ENCODE measurements at places on chromosomes 11 and 22.
A peak's percentile ranks its signal among the peaks of the same experiment; 100 is the strongest.

- DNase-seq, result no peak
- no peaks in the 10 kb centered on the region for H3K27me3 ChIP-seq
- H3K27ac ChIP-seq, result no peak overlapping the region
- H3K36me3 ChIP-seq, result no peaks in the 10 kb centered on the region
Observed at GRCh38 chr22:47432683-47433082, 670.2 kb downstream of the TBC1D22A start.

DNA sequence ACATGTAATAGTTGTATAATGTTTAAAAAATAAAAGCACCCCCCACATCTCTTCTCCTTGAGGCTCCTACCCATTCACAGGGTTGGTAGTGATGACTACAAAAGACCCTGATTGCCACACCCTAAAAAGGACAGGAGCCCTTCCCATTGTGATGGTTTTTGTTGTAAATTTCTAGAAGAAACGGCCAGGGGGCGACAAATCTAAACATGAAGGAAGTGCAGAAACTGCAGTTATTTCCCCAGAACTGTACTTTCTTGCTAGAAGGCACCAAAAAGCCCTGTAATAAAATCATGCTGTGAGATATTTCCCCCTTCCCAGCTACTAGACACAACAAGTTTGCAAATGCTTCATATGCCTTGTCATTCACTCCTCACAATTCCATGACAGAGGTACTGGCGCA, 10.8 kb downstream of the PRR5L start:
- H3K27ac ChIP-seq, result no peak overlapping the region
- H3K4me1 ChIP-seq, result no peaks in the 10 kb centered on the region
- peak; percentile 39 for DNase-seq
- peaks cover 10% of the 10 kb centered on the region for H3K27me3 ChIP-seq
- no peaks in the 10 kb centered on the region for H3K36me3 ChIP-seq

DNA sequence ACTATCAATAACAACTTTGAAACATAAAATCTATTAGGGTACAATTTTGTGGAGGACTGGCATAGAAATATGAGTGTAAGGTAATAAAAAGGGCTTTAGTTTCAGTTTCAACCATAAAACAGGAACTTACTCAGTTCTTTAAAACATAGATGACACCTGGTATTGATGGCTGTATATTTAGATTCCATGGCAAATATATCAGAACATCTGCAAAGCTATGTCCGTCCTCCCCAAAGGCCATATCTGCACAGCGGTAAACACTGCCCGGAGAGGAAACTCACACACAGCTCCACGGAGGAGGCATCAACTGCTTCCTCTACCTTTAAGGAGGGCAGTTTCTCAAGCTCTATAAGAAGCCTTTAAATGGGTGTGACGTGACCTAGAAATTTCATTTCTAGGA, 993.3 kb downstream of the BRD1 start:
- peaks cover 6% of the 10 kb centered on the region for H3K27me3 ChIP-seq
- H3K36me3 ChIP-seq, result no peaks in the 10 kb centered on the region
- no peak overlapping the region for H3K4me3 ChIP-seq
- H3K27ac ChIP-seq, result no peak overlapping the region

- H3K36me3 ChIP-seq, result no peaks in the 10 kb centered on the region
- H3K4me1 ChIP-seq, result no peaks in the 10 kb centered on the region
- DNase-seq, result no peak
- no peak overlapping the region for H3K4me3 ChIP-seq
- no peak overlapping the region for H3K27ac ChIP-seq
- H3K27me3 ChIP-seq, result no peaks in the 10 kb centered on the region
Observed at GRCh38 chr11:24944891-24945290, 448.0 kb downstream of the LUZP2 start.

GRCh38 chr11:10798330-10798928, 10.3 kb downstream of the EIF4G2 start:
- no peak overlapping the region for H3K27ac ChIP-seq
- peaks cover 74% of the 10 kb centered on the region for H3K36me3 ChIP-seq
- H3K4me1 ChIP-seq, result peaks cover 13% of the 10 kb centered on the region
- DNase-seq, result no peak
- no peak overlapping the region for H3K4me3 ChIP-seq
- H3K27me3 ChIP-seq, result no peaks in the 10 kb centered on the region

DNA sequence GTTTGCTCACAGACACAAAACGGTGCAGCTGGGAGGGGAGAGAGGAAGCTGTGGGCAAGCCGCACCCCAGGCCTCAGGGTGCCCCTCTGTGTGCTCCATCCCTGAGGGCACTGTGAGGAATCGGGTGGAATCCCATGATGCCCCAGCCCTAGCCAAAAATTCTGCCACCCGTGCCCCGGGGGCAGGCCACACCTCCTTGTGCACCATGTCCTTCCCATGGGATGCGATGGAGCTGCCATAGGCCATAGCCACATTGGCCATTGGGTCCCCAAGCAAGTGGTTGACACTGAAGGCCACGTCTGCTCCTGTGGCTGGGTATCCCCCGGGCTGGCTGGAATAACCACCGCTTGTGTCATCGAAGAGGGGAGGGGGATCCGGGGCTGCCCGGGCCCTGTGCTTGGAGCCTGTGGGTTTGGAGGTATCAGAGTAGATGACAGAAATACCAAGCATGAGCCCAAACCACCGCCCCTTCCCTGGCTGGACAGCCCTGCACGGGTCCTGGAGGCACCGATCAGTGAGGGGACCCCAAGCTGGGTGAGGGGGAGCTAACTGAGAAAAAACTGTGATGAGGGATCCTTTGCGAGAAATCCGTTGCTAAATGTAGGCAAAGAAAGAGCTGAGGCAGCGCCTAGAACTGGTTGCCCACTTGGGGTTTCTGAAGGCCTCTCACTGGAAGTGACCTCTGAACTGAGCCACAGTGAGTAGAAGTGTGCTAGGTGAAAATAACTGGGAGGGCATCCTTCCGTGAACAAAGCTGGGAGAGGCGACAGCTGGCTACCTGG, 863 bp downstream of the YIF1A start:
- peaks cover 36% of the 10 kb centered on the region for H3K4me1 ChIP-seq
- DNase-seq, result no peak
- H3K27ac ChIP-seq, result peak overlapping the region; percentile 73

DNA sequence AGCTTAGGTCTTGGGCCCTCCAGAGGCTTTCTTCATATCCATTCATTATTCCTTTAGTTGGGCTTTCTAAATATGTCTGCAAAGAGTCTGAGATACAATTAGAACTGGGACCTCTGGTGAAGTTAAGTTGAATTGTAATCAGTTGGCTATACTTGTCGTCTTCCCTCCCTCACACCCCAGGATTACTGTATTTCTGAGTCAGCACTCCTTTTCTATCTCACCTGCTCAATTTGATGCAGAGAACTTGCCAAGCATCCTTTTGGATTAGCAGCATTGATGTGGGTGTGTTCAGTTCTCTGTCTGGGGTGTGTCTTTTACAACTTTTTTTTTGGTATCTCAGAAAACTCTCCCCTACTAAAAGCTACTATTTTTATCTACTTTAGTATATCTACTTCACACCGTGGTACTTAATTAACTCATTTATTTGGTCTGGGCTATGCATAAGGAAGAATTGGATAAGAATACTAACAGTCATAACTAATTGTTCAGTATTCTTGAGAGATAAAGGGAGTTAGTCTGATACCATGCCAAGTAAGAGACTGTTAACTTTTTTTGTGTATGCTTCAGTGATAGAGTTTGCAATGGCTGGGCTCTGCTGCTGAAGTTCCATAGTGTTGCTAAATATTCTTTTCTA, 15.1 kb downstream of the CTNND1 start:
- no peak for DNase-seq
- H3K27ac ChIP-seq, result no peak overlapping the region
- no peak overlapping the region for H3K4me3 ChIP-seq
- peaks cover 34% of the 10 kb centered on the region for H3K4me1 ChIP-seq

DNA sequence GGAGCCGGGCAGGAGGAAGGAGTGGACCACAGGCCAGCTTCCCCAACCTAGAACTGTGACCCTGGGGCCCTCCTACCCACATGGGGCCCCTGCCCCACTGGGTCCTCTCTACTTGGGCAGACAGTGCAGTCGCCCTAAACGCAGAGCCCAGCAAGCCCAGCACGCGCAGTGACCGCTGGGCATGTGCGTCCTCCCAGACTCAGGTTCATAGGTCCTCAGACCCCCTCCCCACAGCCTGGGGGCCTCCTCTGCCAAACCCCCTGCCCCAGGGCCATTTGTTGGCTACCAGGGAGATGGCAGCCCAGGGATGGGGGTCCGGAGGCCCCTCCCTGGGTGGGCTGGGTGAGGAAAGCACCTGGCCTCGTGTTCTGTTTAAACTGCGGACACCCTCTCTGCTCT, 23.9 kb downstream of the RTN4R start:
- no peaks in the 10 kb centered on the region for H3K36me3 ChIP-seq
- peak overlapping the region; percentile 59 for H3K27ac ChIP-seq
- H3K27me3 ChIP-seq, result no peaks in the 10 kb centered on the region
- no peak overlapping the region for H3K4me3 ChIP-seq

- DNase-seq, result no peak
- no peaks in the 10 kb centered on the region for H3K4me1 ChIP-seq
- no peak overlapping the region for H3K4me3 ChIP-seq
- H3K27ac ChIP-seq, result no peak overlapping the region
Observed at GRCh38 chr22:43828998-43829782, 17.1 kb upstream of the EFCAB6 start.

GRCh38 chr11:106091480-106092123, 14.1 kb downstream of the AASDHPPT start:
- peaks cover 17% of the 10 kb centered on the region for H3K4me1 ChIP-seq
- no peak overlapping the region for H3K4me3 ChIP-seq
- no peaks in the 10 kb centered on the region for H3K27me3 ChIP-seq
- no peak overlapping the region for H3K27ac ChIP-seq
- no peak for DNase-seq

DNA sequence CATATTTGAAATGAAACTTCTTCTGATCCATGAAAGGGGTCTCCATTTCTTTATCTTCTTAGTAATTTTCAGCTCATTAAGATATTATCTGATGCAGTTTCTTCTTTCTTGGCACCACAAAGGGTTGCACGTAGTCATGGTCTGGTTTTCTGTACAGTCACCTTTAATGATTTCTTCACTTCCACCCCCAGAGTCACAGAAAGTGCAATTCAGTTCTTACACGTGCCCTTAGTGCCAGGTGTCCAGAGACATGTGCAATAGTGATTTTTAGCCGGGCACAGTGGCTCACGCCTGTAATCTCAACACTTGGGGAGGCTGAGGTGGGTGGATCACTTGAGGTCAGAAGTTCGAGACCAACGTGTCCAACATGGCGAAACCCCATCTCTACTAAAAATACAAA, 202.8 kb upstream of the MTNR1B start:
- H3K36me3 ChIP-seq, result no peaks in the 10 kb centered on the region
- peak overlapping the region; percentile 97 for H3K27ac ChIP-seq
- peaks cover 90% of the 10 kb centered on the region for H3K4me1 ChIP-seq
- no peak for DNase-seq
- H3K4me3 ChIP-seq, result no peak overlapping the region

GRCh38 chr11:79043726-79044125, 397.1 kb downstream of the TENM4 start:
- H3K4me1 ChIP-seq, result no peaks in the 10 kb centered on the region
- no peak overlapping the region for H3K27ac ChIP-seq
- no peak for DNase-seq

GRCh38 chr11:134656861-134657540, 245.0 kb upstream of the B3GAT1 start:
- no peaks in the 10 kb centered on the region for H3K36me3 ChIP-seq
- H3K4me1 ChIP-seq, result peaks cover 62% of the 10 kb centered on the region
- peak overlapping the region; percentile 72 for H3K27ac ChIP-seq
- DNase-seq, result peak; percentile 20
- H3K27me3 ChIP-seq, result no peaks in the 10 kb centered on the region
- H3K4me3 ChIP-seq, result no peak overlapping the region

DNA sequence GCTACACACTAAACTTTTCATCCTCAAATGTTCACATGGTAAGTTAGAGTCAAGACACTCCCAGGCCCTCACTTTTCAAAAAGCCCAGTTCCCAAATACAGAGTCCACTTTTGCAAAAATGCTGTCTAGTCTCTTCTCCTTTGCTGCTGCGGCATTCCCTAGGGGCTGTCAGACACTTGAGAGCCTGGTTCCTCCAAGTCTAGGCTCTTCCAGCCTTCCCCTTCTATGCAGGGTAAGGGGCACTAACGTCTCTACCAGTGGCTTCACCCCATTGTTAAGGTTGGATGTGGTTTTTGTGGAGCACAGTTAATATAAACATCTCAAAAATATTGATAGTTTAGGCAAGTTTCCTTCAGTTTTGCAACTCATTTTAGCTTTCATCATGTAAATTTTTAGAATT, 181.5 kb downstream of the KIF18A start:
- H3K4me3 ChIP-seq, result no peak overlapping the region
- H3K27ac ChIP-seq, result no peak overlapping the region
- H3K36me3 ChIP-seq, result no peaks in the 10 kb centered on the region
- DNase-seq, result no peak
- H3K27me3 ChIP-seq, result no peaks in the 10 kb centered on the region

DNA sequence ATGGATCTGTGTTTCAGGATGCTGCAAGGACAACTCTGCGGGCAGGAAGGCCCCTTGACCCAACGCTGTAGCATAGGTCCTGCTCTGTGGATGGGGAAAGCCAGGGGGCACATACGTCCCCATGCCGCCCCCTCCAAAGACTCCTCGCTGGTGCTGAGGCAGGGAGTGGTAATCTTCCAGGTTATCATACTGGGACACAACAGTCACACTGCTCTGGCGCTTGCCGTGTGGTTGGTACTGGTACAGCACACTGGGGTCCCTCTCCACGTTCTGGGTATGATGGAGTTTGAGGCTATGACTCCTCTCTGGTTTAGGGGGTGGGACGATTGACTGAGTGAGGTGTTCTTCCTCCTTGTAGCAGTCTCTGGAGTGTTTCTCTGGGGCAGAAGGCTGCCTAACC, 26.2 kb upstream of the TP53AIP1 start:
- no peak overlapping the region for H3K4me3 ChIP-seq
- H3K36me3 ChIP-seq, result no peaks in the 10 kb centered on the region
- DNase-seq, result no peak
- H3K27me3 ChIP-seq, result no peaks in the 10 kb centered on the region
- H3K4me1 ChIP-seq, result peaks cover 55% of the 10 kb centered on the region

- H3K4me3 ChIP-seq, result no peak overlapping the region
- no peaks in the 10 kb centered on the region for H3K4me1 ChIP-seq
- H3K27me3 ChIP-seq, result no peaks in the 10 kb centered on the region
- no peaks in the 10 kb centered on the region for H3K36me3 ChIP-seq
- no peak for DNase-seq
Observed at GRCh38 chr22:31044262-31044861, 36.8 kb upstream of the SMTN start.

DNA sequence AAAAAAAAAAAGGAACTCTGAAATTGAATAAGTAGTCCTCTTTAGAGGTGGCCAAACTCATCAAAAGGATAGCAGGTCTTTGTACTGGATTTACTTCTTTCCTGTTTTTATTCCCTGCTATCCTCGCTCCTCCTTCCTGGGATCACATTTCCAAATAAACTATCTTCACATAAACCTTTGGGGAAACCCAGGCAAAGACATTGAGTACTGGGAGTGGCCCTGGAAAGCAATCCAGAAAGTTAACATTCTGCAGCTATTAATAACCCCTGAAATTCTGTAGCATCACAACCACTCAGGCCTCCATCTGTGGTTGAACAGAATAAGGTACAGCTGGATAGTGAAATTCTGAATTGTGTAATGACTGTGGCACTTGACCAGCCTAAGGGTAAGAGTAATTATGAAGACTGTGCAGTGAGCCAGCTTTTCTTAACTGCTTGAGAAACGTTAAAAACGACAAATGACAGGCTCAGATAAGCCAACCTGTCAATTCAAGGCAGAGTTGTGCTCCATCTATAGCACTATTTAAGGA, 58.8 kb downstream of the ISX start:
- H3K36me3 ChIP-seq, result no peaks in the 10 kb centered on the region
- no peaks in the 10 kb centered on the region for H3K27me3 ChIP-seq
- H3K27ac ChIP-seq, result no peak overlapping the region
- H3K4me1 ChIP-seq, result no peaks in the 10 kb centered on the region
